ENCODE measurements at places on chromosomes 6 and 20.

DNA sequence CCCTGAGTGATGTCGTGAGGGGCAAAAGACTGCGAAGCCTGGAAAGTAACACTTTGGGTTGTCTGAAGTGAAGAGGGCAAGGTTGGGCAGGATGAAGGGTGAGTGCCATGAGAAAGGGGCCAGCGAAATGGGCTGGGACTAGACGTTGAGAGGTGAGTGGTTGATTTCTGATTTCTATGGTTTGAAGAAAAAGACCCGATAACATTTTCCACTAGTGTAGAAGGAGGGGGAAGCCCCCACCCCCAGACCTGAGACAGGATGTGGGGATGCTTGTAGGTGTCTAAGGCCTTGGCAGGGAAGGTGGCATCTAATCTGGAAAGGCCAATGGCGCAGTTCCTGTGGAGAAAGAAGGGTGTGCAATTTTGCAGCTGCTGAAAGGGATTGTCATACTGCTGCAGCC is 25.3 kb upstream of the KIF3B start:
- no peak for DNase-seq
- no peak overlapping the region for H3K4me3 ChIP-seq
- H3K36me3 ChIP-seq, result no peaks in the 10 kb centered on the region
- no peaks in the 10 kb centered on the region for H3K27me3 ChIP-seq
- H3K4me1 ChIP-seq, result no peaks in the 10 kb centered on the region

GRCh38 chr6:28429781-28430180 is 13.5 kb downstream of the ZSCAN23 start:
- H3K36me3 ChIP-seq, result peaks cover 13% of the 10 kb centered on the region
- no peaks in the 10 kb centered on the region for H3K4me1 ChIP-seq
- no peaks in the 10 kb centered on the region for H3K27me3 ChIP-seq
- no peak overlapping the region for H3K27ac ChIP-seq
- H3K4me3 ChIP-seq, result no peak overlapping the region

GRCh38 chr6:118902726-118903125 is 8.8 kb downstream of the ASF1A start:
- no peak overlapping the region for H3K4me3 ChIP-seq
- no peak overlapping the region for H3K27ac ChIP-seq
- DNase-seq, result no peak
- no peaks in the 10 kb centered on the region for H3K27me3 ChIP-seq

DNA sequence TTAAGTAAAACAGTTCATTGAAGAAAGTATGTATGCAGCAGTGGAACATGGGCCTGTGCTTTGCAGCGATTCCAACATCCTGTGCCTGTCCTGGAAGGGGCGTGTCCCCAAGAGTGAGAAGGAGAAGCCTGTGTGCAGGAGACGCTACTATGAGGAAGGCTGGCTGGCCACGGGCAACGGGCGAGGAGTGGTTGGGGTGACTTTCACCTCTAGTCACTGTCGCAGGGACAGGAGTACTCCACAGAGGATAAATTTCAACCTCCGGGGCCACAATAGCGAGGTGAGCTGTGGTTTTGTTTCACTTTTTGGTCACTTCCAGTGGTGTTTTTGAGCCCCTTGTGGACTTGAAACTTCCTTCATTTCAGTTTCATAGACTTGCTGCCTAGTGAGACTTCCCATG is 1.7 kb downstream of the TULP4 start:
- peaks cover 36% of the 10 kb centered on the region for H3K36me3 ChIP-seq
- DNase-seq, result no peak
- H3K4me1 ChIP-seq, result no peaks in the 10 kb centered on the region
- no peak overlapping the region for H3K4me3 ChIP-seq
- no peak overlapping the region for H3K27ac ChIP-seq

DNA sequence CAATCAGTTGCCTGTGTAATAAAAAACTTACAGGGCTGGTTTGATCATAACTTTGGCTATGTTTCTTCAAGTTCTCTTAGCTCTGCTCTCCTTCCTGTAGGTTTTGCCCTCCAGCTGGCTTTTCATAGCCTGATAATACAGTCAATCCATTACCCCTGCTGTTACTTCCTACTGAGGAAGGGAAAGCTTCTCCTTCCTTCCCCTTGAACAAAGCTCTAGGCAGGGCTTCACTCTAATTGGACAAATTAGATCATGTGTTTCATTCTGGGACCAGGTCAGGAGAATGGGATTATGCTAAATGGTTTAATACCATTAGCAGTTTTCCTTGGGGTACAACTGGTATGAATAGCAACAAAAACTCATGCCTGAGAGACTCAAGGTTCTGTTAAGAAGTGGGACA is 106.8 kb upstream of the MCHR2 start:
- H3K27ac ChIP-seq, result no peak overlapping the region
- peaks cover 2% of the 10 kb centered on the region for H3K27me3 ChIP-seq
- no peak overlapping the region for H3K4me3 ChIP-seq
- no peak for DNase-seq
- H3K36me3 ChIP-seq, result no peaks in the 10 kb centered on the region
- no peaks in the 10 kb centered on the region for H3K4me1 ChIP-seq

DNA sequence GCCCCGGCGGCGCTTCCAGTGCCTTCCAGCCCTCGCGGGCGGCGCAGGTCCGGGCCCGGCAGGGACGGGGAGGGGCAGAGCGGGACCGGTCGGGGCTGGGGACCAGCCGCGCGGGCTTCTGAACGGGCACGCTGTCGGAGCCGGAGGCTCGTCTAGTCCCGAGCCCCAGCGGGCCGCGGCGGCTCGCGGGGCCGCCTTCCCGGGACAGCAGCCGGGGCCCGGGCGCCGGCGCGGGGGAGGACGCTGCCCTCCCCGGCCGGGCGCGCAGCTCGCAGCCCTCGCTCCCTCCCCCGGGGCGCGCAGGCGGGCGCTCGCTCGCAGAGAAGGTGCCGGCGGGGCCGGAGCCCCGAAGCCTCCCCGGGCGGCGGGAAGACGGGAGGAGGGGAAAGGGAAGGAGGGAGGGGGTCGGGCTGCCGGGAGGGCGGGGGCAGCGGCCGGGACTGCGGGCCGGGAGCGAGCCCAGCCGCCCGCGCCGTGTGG is 696 bp upstream of the SIRPA start:
- peak overlapping the region; percentile 89 for H3K27ac ChIP-seq
- peak; percentile 52 for DNase-seq

DNA sequence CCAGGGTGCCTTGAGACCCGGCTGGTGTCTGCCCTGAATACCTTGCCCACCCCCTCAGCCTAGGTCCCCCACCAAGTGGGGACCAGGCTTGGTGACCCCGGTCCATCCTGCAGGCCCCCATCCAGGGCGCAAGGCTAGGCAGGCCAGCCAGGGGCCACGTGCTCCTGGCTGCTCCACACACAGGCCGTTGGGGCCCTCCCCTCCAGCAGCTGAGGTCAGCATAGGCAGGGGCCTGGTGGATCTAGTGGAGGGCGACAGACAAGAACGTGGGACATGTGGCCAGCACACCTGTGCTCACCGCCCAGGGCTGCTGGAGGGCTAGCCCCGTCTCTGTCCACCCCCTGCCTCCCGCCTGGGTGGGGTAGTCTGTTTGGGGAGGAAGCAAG is 7.5 kb upstream of the HRH3 start:
- H3K36me3 ChIP-seq, result no peaks in the 10 kb centered on the region
- no peak overlapping the region for H3K27ac ChIP-seq
- DNase-seq, result no peak
- H3K4me3 ChIP-seq, result no peak overlapping the region
- H3K27me3 ChIP-seq, result peaks cover 6% of the 10 kb centered on the region

- H3K4me3 ChIP-seq, result no peak overlapping the region
- no peaks in the 10 kb centered on the region for H3K27me3 ChIP-seq
- H3K4me1 ChIP-seq, result no peaks in the 10 kb centered on the region
- H3K27ac ChIP-seq, result no peak overlapping the region
- DNase-seq, result no peak
Observed at GRCh38 chr6:126145351-126145750, 159.0 kb downstream of the TRMT11 start.

- DNase-seq, result no peak
- no peaks in the 10 kb centered on the region for H3K27me3 ChIP-seq
- no peaks in the 10 kb centered on the region for H3K4me1 ChIP-seq
- no peaks in the 10 kb centered on the region for H3K36me3 ChIP-seq
Observed at GRCh38 chr6:126923807-126924206, 194.7 kb upstream of the RSPO3 start.

DNA sequence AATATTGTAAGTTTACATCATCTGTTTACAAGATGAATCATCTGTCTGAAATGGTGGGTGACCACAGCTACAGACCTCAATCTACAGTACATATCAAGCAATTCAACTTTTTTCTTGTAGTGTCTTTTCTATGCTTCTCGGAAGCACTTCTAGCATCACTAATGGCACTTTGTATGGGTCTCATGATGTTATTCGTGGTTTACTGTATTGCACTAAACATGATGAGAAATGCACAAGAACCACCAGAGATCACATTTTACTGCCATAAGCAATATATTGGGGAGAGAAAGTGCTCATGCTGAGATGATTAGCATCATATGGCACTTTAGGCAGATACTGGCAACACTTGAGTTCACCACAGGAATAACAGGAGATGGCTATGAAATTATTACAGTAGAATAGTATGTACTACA is 15.4 kb upstream of the BTBD3 start:
- H3K4me1 ChIP-seq, result no peaks in the 10 kb centered on the region
- no peaks in the 10 kb centered on the region for H3K27me3 ChIP-seq
- no peak overlapping the region for H3K27ac ChIP-seq
- DNase-seq, result no peak
- H3K36me3 ChIP-seq, result no peaks in the 10 kb centered on the region

DNA sequence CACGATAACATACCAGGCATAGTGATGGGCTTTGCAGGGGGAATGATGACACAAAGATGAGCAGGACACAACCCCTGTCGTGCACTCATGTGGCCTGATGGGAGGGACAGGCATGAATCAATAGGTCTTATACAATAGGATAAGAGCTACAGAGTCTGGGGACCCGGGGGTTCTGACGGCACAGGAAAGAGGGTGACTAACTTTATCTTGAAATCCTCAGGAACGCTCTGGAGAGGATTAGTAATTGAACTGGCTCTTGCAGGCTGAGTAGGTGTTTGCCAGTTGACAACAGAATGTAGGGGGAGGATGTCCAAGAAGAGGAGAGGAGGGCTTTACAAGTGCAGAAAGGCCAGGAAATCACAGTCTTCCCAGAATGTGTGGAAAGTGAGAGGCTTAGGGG is 219.9 kb upstream of the ECI2 start:
- H3K27ac ChIP-seq, result no peak overlapping the region
- no peaks in the 10 kb centered on the region for H3K27me3 ChIP-seq
- DNase-seq, result no peak

DNA sequence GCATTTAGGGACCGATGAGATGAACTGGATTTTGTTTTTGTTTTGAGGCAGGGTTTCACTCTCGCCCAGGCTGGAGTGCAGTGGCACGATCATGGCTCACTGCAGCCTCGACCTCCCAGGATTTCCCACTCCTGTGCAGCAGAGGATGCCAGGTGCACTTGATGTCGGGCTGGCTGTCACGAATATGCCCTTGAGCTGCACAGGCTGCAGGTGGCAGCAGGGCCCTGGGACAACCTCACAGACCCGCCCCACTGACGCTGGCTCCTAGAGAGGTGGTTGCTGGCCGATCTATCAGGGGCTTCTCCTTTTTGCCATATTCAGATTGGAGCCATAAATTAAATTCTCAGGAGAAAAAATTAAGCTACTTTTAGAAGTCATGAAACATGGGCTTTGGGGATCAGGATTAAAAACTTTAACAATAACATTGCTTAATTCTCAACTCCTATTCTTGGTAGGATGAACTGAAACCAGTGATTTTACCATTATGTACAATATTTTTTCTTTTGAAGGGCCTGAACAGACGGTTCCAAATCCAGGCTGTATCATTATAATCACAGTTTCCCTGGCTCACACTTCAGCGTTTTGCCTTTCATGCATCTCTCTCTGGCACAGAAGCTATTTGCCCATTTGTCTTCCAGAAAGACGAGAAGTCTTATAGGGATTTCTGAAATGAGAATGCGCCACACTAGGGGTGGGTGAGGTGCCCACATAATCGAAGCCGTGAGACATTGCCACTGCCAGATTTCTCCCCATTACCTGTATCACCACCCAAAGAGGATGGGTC is 32.4 kb downstream of the NQO2 start:
- H3K4me3 ChIP-seq, result no peak overlapping the region
- no peak for DNase-seq
- no peaks in the 10 kb centered on the region for H3K4me1 ChIP-seq
- H3K36me3 ChIP-seq, result no peaks in the 10 kb centered on the region
- H3K27ac ChIP-seq, result no peak overlapping the region

DNA sequence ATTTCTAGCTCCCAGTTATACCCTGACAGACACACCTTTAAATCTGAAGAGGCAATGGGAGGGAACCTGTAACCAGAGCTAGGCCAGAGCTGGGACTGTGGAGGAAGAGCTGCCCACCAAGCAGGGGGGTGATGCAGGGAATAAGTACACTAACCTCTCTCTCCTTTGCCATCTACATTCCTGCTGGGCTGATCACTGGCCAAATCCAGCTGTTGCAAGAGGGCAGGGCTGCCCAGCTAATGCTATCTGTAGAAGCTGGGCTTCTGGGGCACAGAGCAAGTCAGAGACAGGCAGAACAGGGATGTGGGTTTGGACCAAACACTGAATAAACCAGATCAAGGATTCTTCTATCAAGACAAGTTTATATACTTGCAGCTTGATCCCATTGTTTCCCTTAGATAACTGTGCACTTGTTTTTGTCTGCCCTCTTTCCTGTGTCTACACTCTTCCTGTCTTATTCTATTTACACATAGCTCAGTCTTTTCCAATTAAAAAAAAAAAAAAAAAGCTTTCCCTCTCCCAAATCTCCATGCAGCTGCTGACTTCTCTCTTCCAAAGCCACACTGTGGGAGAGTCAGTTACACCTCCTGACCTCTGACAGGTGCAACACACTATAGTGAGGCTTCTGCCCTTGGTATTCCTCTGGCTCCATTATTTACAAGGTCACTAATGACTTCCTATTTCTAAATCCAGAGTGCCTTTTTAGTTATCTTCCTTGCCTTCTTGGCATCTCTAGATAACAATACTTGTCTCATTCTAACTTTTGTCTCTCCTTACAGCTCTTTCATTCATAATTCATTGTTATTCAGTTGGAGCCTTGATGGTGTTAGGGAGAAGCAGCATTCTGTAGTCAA is 43.7 kb downstream of the TRIM38 start:
- H3K4me3 ChIP-seq, result no peak overlapping the region
- H3K27ac ChIP-seq, result no peak overlapping the region
- DNase-seq, result no peak
- H3K4me1 ChIP-seq, result peaks cover 3% of the 10 kb centered on the region
- peaks cover 2% of the 10 kb centered on the region for H3K36me3 ChIP-seq

- DNase-seq, result no peak
- no peaks in the 10 kb centered on the region for H3K27me3 ChIP-seq
- H3K27ac ChIP-seq, result no peak overlapping the region
Observed at GRCh38 chr6:15948930-15949900, 179.7 kb upstream of the MYLIP start.
